ENCODE measurements at places on chromosomes 1 and 21.

- DNase-seq: peak; percentile 19
Measured at GRCh38 chr1:198497326-198498102, 43.0 kb downstream of the ATP6V1G3 start.

- DNase-seq: no peak
Measured at GRCh38 chr1:156959925-156960324, 39.5 kb downstream of the LRRC71 start.

DNA sequence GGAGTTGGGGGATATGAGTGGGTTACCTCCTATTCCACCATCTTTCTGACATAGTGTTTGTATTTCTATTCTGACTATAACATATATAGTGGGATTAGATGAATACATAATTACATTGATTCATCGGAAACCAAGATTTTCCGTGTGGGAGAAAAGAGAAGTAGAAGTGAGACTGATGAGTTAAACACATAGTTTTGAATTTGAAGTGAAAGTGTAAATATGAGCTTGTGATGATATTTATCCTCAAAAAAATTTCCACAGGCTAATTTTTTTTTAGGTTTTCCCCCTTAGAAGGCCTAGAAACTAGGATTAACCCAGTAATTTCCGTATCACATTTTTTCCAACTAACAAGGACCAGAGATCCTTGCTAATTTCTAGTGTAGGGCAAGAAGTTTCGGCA is 6.9 kb downstream of the CD1B start:
- no peak for DNase-seq

DNA sequence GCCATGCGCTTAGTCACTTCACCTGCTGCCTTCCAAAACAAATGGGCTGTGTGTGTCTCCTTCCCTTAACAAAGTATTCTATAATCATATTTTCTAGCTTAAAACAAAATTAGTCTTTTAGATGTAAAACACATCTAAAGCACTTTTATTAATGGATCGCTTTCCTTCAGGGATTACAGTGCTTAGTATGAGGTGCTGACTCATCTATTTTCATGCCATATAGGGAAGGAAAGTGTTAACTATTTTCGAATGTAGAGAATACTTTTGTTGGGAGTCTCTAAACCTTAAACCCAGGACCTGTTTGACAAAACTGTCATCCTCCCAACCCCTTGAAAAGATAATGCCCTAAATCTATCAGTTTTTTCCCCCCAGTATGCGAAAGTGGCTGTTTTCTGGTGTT is 90.2 kb downstream of the PBX1 start:
- DNase-seq: no peak

DNA sequence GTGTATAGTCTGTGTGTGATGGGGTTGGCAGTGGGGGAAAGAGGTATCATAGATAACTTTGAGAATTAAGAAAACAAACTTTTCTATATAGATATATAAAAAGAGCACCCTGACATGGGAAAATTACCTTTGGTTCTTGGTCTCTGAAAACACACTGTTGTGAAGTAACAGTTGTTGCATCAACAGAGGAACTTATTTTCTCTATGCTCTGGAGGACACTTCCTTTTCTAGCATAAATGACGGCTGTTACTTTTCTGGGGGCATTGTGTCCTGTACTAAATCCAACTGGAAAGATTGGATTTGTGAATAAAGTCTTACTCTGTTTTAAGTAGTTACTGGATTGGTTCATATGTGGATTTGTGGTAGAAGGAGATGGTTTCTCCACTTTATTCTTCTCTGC is 12.6 kb downstream of the LRIF1 start:
- DNase-seq: no peak

- DNase-seq: no peak
Measured at GRCh38 chr1:15900662-15901279, 53.3 kb downstream of the SPEN start.
